ENCODE measurements at places on chromosomes 7 and 10.

- no peak for DNase-seq
Measured at GRCh38 chr10:26840938-26841732, 19.6 kb downstream of the ABI1 start.

DNA sequence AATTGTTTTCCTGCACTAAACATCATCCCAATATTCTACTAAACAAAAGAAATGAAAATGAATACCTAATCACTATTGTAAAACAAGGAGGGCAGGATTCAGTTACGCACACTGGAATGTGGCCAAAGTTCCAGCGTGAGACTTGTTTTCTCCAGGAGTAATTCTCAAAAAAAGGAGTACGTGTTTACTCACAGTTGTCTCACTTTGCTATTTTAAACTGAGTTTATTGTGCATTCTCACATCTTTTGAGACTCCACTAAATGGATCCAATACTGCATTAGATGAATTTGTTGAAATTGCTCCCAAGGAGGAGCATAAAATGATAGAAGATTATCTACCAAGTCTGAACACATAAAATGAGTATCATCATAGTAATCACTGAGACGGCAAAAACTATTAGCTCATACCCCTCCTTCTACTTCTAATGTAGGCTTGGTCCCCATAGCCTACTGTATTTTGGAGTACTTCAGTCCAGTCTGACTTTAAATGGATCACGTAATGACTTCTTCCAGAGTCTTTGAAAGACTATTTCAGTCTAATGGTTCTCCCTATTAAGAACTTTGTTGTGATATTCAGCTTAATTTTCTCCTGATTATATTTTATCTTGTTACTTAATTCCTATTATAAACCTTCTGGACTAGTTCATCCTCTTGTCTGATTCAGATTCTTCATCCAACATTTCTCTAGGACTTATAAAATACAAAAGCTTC is 3.8 kb downstream of the GRM3 start:
- no peak for DNase-seq

DNA sequence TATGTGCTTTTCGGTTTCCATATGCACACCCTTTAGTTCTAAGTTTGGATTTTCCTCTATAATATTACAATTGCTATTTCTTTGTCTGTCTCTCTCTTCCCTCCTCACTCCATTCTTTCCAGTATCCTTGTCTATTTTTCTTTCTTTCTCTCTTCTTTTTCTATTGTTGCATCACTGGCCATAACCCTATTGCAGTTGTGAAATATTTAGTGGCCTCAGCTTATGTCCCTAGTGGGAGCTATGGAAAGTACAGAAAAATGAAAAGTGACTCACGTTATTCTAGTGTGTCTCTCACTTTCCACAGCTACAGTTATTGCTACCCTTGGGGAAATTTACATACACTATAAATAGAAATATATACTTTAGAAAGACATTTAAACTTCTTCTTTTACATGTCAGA is 59.1 kb downstream of the CNTNAP2 start:
- DNase-seq = no peak

- DNase-seq = no peak
Measured at GRCh38 chr7:26646336-26647048, 217.9 kb downstream of the SKAP2 start.

- no peak for DNase-seq
Measured at GRCh38 chr10:103729851-103730250, 125.5 kb downstream of the SH3PXD2A start.

DNA sequence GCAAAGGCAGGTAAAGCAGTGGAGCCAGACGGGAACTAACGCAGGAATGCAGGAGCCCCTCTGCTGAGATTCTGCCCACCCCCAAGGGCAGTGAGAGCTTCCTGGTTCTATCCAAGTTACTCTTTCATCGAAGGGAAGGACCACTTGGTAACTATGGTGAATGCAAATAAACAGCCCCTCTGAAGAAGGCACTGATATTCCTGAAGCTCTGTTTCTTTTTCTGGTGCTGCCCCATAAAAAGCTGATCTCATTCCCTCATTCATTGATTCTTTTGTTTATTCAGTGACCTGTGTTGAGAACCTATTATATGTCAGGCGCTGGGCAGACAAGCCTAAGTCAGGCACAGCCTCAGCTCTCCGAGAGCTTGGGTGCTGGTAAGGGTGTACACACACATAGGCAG is 217.3 kb downstream of the SNX10 start:
- DNase-seq = no peak

DNA sequence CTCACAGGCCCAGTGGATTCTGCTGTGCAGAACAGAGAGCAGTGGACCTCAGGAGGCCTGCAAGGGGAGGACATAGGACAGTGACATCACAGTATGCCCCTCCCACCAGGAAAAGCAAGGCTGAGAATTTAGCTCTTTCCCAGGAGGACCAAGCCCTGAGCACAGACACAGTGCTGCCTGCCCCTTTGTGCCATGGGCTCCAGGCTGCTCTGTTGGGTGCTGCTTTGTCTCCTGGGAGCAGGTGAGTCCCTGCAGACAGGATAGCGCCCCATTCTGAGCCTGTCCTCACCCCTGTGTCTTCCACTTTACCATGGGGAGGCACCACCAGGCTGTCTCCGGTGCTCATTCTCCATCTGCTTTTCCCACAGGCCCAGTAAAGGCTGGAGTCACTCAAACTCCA is 63.0 kb upstream of the PRSS58 start:
- no peak for DNase-seq

DNA sequence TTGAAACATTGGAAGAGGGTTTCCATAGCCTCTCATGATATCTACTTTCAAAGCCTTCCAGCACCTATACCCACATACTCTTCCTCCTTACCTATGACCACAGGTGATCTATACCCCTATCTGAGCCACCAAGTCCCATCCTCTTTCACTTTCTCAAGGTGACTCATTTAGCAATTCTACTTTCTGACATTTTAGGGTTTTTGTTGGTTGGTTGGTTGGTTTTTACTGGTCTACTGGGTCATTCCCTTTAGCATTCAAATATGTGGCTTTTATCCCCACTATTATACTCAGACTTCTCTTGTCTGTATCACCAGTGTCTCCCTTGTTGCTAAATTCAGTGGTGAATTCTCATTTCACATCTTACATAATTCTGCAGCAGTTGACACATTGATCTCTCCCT is 130.4 kb upstream of the STEAP4 start:
- DNase-seq = no peak

DNA sequence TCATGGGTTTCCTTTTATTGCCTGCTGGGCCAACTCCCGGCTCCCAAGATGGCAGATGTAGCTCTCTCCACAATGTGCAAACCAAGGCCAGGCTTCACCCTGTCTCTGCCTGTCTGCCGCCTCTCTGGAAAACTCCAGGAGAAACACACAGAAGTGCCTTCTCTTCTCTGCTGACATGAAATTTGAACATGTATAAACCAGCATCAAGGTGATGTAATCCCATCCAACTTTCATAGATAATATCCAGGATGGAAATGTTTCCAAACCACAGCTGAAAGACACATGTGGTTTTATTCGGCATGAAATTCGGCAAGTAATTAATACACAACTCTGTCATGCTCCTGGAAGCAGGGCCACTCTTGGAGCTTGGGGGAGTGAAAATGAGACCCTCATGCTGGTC is 297.2 kb downstream of the C7orf25 start:
- no peak for DNase-seq

DNA sequence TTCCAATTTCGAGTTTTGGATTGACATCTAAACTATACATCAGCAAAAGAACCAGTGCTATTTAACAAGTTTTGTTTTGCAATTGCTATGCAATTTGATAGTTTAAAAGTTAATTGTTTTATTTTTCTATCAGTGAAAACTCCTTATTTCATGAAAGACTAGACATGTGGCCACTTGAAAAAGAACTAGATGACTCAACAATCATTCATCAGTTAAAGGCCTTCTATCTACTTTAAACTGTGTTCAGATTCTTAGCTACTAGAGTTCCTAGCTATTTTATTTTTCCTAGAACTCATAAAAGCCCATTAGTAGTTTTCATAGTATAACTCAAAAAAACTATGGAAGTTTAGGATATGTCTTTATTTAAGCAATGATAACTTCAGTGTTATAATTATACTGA is 104.6 kb upstream of the LSM8 start:
- no peak for DNase-seq
